Stimulated activated naive CD4-positive, alpha-beta T cell treated with Interleukin-2 at 50 U/mL for 16 hours (primary cell): ENCODE measurements at places on chromosomes 3 and 15.

- DNase-seq, result no peak
Observed at GRCh38 chr3:71528816-71529215, 54.7 kb downstream of the FOXP1 start.

DNA sequence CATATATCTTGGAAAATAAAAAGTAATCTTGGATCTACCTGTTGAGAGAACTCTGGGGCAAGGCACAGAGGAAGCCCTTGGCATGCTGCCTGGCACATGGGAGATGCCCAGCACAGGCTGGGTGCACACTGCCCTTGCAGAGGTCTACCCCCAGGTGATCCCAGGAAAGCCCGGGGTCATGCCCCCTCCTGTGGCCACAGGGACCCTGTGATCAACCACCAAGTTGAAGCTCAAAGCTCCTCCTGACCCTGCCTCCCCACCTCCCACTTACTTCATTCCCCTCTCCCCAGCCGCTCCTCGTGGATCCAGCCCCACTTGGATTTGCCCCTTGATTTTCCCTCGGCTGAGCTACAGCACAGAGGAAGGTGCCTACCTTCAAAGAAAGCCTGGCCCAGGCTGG lies 62.7 kb upstream of the LARS2 start:
- no peak for DNase-seq

DNA sequence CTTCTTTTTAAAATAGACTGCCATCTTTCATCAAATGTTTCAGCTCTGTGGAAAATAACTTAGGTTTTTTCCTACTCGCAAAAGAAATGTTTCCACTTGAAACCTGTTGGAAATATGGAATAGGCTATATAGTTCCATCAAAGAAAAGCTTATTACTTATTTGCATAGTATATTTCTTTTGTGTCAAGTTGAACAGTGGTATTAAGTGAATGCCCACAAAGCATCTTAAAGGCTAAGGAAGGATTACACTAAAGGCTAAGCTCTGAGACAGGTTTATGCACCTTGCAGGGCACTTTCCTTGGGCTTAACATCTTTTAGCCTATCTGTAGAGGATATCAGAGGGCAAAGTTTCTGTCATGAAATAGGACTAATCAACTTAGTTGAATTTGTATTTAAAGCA lies at the start of gene SAMD7:
TSS of gene SAMD7 (plus strand) at position 301 of the 400 bp plus-strand sequence. CDS start 7,927 bp downstream, outside the sequence.
- no peak for DNase-seq

DNA sequence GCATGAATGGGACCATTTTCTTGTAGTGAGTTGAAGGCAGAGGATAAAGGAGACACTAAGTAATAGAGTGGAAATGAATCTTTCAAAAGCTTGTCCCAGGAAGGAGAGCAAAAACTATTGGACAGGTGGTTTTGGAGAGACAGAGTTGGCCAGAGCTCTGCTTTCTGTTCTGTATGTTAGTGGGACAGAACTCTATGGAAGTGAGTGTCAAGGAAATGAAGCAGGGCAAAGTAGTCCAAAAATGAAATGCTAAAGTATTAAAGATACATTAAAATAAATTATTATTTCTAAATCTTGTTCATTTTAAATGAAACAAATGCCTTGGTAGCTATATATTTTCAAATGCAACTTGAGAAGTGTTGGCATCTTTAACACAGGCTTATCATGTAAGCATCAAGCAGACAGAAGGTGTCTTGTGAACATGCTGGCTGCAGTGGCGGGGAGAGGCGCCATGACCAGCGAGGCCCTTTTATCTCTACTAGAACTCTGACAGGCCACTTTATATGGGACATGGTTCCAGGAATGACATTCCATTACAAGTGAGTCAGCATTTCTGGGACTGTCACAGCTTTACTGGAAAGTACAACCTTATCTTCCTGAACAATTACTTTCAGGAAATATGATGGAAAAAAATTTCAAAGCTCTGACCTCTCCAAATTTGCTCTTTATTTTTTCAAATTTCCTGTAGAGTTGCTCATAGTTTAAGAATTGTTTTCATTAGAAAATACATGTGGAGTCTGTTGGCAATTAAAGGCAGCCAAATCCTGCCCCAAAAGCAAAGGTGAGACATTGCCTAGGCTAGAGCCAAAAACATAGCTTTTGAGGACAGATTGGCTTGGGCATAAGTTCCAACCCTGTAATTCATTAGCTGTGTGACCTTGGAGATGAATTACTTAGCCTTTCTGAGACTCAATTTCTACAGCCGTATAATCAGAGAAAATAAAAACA lies 106.5 kb downstream of the ECT2 start:
- no peak for DNase-seq

DNA sequence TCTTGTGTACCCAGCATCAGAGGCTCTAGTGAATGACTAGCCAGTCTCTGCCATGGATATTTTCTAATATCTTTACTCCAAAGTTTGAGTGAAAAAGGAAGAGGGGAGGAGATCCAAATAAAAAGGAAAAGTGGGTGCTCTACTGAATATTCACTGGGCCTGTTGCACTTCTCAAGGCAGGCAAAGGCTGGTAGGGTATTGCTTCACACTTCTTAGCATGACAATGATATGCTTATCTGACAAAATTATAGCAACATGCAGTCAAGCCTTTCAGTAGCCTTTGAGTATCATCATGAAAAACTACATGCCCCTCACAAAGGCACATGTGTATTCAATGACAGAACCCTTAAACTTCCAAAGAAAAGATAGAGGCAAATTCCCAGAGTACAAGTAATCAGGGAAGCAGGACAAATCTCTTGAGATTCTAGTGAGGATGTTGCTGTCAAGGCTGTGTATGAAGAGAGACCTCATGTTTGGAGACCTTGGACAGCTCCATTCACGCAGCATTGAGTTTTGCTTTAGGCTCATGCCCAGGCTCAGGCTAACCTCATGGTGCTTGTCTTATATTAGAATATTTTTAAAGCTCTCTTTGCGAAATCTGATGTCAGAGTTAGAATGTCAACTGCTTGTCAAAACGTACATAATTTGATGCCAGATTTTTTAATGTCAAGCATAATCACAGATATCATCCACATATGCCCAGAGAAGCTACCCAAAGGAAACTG lies 506.9 kb downstream of the OCA2 start:
- DNase-seq, result no peak

GRCh38 chr15:40277471-40277870 lies 5.4 kb downstream of the ANKRD63 start:
- DNase-seq, result no peak
